ENCODE measurements at places on chromosomes 16 and 17.

DNA sequence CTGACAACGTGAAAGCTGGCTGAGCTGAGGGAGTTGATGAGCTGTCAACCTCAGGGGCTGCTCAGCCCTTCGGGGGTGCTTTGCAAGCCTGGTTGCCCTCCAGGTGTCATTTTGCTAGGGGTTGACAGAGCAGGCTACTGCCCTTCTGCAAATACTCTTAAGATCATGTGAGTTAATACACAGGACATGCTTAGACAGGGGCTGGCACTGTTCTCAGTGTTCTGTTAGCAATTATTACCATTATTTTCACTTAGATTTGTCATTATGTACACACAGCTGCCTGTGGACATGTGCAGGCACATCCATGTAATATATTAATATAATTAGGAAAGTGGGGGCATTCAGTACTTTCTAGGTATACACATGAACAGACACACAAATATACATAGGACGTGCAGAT is 554.3 kb upstream of the HSBP1 start:
- no peak for DNase-seq

DNA sequence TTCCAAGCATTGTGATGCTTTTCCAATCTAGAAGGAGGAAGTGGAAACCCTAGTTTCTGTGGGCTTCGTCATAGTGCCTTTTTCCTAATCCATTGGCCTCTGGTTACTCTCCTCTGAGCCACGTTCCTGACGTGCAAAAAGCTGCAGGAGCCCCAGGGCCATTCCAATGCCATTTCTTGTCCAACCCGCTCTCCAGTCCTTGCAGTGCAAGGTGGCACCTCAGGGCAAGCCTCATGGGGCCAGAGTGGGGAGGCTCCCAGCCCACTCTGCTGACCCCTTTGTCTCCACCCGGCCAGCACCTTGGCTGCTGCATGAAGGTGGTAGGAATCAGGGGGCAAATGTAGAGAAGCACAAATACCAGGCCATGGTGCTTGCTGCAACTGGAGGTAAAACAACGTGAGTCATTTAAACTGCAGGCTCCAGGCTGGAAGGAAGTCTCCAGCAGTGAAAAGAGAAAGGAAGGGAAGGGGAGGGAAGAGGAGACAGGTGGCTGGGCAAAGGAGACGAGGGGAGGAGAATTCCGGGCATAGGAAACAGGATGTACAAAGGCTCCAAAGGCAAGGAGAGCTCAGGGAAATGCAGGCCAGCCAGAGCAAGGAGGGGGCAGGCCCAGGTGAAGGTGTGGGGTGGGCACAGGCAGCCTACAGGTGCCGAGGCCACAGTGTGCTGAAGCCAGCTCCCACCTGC is 168.2 kb upstream of the TNRC6C start:
- DNase-seq, result no peak

GRCh38 chr17:50022463-50023130 is 27.6 kb upstream of the DLX3 start:
- no peak for DNase-seq

GRCh38 chr17:81049973-81050551 is 15.1 kb downstream of the BAIAP2 start:
- no peak for DNase-seq

GRCh38 chr17:75771334-75772281 is 6.6 kb upstream of the GALK1 start:
- no peak for DNase-seq

DNA sequence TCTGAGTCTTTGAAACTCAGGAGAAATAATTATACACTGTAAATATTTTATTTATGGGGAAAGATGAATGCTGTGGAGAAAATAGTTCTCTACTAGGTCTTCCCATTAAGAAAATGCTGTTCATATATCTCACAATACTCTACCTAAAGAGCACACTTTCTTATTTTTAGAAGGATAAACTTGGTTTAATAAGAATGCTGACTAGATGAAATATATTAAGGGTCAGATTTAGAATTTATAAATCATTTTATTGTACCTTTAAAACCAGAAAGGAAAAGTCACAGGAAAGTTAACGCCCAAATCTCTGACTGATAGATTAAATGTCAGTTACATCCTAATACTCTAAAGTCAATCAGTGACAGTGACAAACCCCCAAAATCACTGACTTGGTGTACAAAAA is 48.7 kb downstream of the SLC6A4 start:
- no peak for DNase-seq

DNA sequence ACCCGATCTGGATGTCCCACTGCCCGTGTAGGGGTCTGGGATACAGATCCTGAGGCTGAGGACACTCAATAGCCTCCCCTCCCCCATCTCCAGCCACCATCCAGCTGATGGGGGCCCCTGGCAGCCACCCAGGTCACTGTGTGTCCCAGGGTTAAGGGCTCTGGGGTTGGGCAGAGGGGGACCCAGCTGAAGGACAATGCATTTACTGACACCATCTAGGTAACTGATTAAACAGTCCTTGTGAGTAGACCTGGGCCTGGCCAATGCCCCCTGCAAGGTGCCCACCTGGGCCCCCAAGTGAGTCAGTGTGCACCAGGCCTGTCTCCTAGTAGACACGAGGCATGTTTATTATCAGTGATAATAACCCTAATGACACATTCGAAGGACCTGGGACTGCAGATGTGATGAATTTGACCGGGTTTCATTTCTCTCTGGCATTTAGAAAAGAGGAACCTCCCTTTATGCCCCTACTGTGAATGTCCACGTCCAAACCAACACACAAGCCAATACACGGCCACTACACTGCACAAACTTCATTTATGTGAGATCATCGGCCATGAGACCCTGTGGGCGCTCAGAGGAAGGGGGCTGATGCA is 261.9 kb upstream of the FOXF1 start:
- no peak for DNase-seq

DNA sequence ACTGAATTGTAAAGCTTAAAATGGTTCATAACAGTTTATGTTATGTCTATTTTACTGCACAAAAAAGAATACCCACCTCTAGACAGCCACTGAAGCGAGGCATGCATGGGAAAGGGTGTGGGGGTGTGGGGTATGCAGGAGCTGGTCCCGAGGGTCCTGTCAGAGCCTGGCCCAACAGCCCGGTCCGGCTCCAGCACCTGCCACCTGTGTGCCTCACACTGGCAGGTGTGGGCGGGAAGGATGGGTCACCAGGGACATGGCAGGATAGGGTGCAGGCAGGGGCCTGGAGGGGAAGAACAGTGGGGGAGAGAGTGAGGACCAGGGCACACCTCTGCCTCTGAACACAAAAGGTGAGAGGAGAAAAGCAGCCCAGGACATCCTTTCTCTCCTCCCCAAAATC is 22.8 kb upstream of the RASD1 start:
- DNase-seq, result no peak

GRCh38 chr17:27529230-27529796 is 73.1 kb downstream of the KSR1 start:
- DNase-seq, result no peak

- DNase-seq, result no peak
These were observed 3.0 kb downstream of the DCXR start for GRCh38 chr17:82034371-82035011.

DNA sequence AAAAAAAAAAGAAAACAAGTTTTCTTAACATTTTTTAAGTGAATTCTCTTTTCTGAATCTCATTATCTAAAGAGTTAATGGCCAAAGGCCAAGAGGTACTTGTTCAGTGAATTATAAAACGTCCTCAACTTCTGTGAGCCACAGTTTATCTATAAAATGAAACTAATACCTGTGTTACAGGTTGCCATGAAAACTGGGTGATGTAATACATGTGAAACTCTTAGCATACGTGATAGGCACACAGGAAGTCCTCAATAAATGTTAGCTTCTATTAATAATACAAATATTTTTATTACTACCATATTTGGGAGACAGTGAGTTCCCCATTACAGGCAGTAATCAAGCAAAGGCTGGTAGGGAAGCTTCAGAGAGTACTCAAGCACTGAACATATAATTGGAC is 13.5 kb upstream of the INPP5K start:
- no peak for DNase-seq

- DNase-seq, result no peak
These were observed 50.6 kb downstream of the HS3ST3B1 start for GRCh38 chr17:14351493-14351892.

DNA sequence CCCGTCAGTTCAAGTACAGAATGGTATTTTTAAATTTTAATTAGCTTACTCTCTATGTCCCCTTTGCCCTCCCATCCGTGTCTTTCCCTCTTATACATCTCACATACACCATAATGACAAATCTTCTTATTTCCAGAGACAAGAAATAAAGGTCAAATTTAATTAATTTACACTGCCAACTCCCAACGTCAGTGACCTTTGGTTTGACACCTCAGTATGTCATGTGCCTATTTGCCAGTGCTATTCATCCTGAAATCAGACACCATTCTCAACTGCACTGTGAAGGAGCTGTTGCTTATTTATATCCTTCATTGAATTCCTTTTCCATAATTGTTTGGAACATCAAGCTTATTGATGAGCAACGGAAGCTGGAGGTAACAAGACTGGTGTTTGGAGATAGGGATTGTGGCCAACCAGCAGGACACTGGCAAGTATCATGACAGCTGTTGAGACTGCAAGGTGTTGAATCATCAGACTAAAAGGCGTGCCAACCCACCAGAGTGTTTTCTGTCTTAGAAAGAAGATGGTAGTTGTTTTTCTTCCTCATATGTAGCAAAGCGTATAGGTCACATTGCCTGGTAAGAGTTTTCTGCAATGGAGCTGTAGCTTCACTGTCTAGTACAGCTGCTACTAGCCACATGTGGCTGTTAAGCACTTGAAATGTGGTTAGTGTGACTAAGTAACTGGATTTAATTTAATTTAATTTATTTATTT is 12.5 kb downstream of the CALCOCO2 start:
- no peak for DNase-seq

- DNase-seq, result no peak
These were observed 32.0 kb upstream of the B4GALNT2 start for GRCh38 chr17:49100601-49101000.

DNA sequence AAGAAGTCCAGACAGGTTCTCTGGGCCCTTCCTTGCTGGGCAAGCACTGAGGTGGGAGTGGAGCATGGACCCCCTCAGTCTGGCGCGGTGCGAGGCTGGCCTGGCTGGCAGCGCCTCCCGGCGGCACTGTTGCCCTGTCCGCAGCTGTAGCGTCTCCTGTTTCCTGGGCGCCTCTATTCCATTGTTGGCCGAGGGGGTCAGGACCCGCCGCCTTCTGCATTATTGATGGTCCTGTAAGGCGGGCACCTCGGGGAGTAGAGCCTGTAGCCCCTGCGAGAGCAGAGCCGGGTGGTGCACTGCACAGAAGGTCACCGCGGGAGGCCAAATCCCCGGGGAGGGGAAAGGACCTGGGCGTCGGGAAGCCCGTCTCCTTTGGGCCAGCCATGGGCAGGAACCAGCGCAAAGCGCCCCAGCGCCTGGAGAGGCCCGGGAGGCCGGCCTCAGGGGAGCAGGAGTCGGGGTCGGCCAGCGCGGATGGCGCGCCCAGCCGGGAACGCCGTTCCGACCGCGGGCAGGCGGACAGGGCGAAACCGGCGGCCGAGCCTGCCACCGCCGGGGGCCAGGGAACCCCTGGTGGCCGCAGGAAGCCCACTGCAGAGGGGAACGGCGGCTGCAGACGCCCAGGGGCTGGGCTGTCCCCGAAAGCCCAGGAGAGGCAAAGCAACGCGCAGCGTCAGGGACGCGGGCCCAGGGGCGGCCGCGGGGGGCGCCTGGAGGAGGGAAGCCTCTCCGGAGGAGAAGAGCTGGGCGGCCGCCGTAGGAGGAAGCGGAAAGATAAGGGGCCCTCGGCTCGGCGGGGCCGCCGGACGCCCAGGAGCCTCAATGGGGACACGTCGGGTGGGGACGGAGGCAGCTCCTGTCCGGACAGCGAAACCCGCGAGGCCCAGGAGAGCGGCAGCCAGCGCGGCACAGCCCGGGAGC is at the start of gene MYO15B:
Gene MYO15B, plus strand, starts transcription at position 126 of the 921 bp plus-strand sequence. Its CDS starts 258 bp downstream, at position 384.
- DNase-seq, result no peak

GRCh38 chr16:31002250-31002700 is 8.2 kb downstream of the STX1B start:
- DNase-seq, result no peak

GRCh38 chr17:57750895-57751294 is 5.8 kb upstream of the CCDC182 start:
- no peak for DNase-seq

GRCh38 chr16:10980813-10981212 is 36.4 kb downstream of the CLEC16A start:
- DNase-seq, result no peak

Data from NCI-H187 (cell line).